Stimulated activated memory B cell treated with anti-CD40 and anti-IgM and Interleukin-4, amounts not matched to agents 10 μg/mL and 1 μg/mL and 100 μg/mL, for 72 hours (primary cell): ENCODE measurements at places on chromosomes 16 and 17.

- H3K4me1 ChIP-seq = no peaks in the 10 kb centered on the region
- no peak for ATAC-seq
- H3K27me3 ChIP-seq = no peaks in the 10 kb centered on the region
- H3K27ac ChIP-seq = no peak overlapping the region
- no peak overlapping the region for H3K4me3 ChIP-seq
Measured at GRCh38 chr17:80246266-80246681, 14.4 kb upstream of the RNF213 start.

GRCh38 chr17:30309591-30309990, 17.8 kb upstream of the BLMH start:
- no peak for ATAC-seq
- H3K4me3 ChIP-seq = no peak overlapping the region
- H3K27me3 ChIP-seq = peaks cover 9% of the 10 kb centered on the region
- no peaks in the 10 kb centered on the region for H3K36me3 ChIP-seq
- no peak overlapping the region for H3K27ac ChIP-seq

DNA sequence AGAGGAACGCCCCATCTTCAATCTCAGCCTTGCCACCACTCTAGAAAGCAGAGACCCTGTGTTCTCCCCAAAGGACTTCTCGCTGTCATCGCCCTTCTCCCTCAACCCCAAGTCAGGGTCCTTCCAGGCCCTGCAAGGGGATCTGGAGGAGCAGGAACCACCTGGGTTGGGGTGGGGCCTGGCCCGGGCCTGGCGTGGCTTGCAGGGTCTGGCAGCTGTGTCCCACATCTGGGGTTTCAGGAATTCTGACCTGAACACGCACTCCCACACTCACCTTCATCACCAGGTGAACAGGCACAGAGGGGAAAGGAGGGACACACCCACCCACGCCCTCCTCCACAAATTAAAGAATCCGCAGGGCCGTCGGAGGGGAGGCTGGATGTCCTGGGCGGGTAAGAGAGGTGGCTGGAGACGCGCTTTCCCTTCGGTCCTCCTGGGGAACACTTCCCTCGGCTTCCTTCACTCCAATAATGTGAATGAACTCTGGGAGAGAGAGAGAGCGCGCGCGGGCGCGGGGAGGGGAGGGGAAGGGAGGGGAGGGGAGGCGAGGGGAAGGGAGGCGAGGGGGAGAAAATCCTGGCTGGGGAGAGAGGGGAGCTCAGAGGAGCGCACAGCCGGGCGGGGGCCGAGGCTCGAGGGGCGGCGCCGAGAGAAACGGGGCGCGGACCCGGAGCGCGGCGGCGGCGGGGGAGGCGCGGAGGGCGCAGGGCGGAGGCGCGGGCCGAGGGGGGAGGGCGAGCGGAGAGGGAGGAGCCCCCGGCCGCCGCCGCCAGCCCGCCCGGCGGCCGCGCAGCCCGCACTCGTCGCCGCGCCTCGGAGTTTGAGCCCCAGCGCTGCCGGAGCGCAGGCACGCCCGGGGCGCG, at the start of gene CACNG4:
Gene CACNG4 (plus strand): TSS at position 799 of the 863 bp plus-strand sequence. CDS start 205 bp downstream, outside the sequence.
- peaks cover 79% of the 10 kb centered on the region for H3K27me3 ChIP-seq
- H3K27ac ChIP-seq = no peak within 1 kb of the TSS
- H3K4me3 ChIP-seq = peak within 1 kb of the TSS; percentile 68
- peaks cover 6% of the 10 kb centered on the region for H3K4me1 ChIP-seq

GRCh38 chr17:63571632-63572310, 21.5 kb downstream of the DCAF7 start:
- no peak overlapping the region for H3K27ac ChIP-seq
- H3K4me1 ChIP-seq = peaks cover 48% of the 10 kb centered on the region
- H3K36me3 ChIP-seq = peaks cover 15% of the 10 kb centered on the region
- no peak for ATAC-seq

GRCh38 chr17:43019418-43019817, 2.8 kb downstream of the VAT1 start:
- no peaks in the 10 kb centered on the region for H3K27me3 ChIP-seq
- no peak overlapping the region for H3K4me3 ChIP-seq

- peak; percentile 69 for ATAC-seq
- no peaks in the 10 kb centered on the region for H3K36me3 ChIP-seq
- no peak overlapping the region for H3K27ac ChIP-seq
- no peak overlapping the region for H3K4me3 ChIP-seq
- no peaks in the 10 kb centered on the region for H3K27me3 ChIP-seq
- H3K4me1 ChIP-seq = peaks cover 12% of the 10 kb centered on the region
Measured at GRCh38 chr17:63140255-63140654, 174.2 kb downstream of the TANC2 start.
